ENCODE measurements at places on chromosomes 2 and 18. TPM values are rescaled to one million over a fixed set of nuclear protein-coding genes. Genes with fewer than 3 reads are reported as not detected.

Gene CNGA3
- not detected for total RNA-seq

Gene IL1B
- total RNA-seq, result 69.0 TPM

Gene PPIG
- 20.8 TPM for total RNA-seq

Gene REG3A
- total RNA-seq, result not detected

Gene NXPH2
- total RNA-seq, result 0.13 TPM
